Activated CD4-positive, alpha-beta memory T cell treated with anti-CD3 and anti-CD28 coated beads, Interleukin-2, amount 10 ng/mL, durations not matched to agents 7 days and 5 days (primary cell): ENCODE measurements at places on chromosomes 13 and 19.

GRCh38 chr19:40143612-40144011 lies 47.6 kb upstream of the MAP3K10 start:
- DNase-seq = peak; percentile 59

DNA sequence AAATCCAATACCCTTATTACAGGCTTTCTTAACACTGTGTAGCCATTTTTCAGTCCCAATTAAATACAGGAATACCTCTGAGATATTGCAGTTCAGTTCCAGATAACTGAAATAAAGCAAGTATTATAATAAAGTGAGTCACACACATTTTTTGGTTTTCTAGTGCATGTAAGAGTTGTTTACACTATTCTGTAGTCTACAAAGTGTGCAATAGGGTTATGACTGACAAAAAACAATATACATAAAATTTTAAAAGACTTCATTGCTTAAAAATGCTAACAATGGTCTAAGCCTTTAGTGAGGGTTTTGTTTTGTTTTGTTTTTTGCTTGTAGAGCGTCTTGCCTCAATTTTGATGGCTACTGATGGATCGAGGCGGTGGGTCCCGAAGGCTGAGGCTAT lies 434.4 kb upstream of the NBEA start:
- DNase-seq = no peak

- DNase-seq = no peak
Measured at GRCh38 chr13:92390217-92390616, 836.4 kb upstream of the GPC6 start.

DNA sequence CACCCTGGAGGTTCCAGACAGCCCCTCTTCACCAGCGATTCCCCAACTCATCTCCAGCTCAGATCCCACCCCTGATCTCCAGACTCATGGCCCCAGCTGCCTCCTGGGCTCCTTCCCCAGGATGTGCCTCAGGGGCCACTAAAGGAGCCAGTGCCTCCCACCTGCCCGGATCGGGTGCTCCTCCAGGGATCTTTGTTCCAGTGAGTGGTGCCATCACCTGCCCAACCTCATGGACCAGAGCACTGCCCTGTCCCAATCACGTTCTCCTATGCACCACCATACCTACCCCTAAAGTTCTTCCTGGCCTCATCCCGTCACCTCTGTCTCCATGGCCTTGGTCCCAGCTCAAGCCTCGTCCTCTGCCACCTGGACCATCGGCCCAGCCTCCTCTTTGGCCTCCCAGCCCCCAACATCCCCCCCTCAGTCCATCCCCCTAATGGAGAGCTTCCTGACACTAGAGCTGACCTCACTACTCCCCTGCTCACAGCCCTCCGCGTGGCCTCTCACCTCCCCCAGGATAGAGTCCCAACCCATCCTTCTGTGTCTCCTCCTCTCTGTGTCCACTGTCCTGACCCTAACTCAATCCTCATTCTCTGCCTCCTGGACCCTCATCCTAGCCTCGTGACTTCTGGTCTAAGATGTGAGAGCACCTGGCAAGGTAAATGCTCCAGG lies 8.8 kb upstream of the GARIN5A start:
- no peak for DNase-seq

GRCh38 chr13:40457929-40458719 lies 208.3 kb downstream of the FOXO1 start:
- DNase-seq = no peak

GRCh38 chr13:98571955-98572662 lies 4.8 kb downstream of the STK24 start:
- peak; percentile 42 for DNase-seq

GRCh38 chr19:1673645-1674292 lies 21.4 kb upstream of the TCF3 start:
- no peak for DNase-seq

DNA sequence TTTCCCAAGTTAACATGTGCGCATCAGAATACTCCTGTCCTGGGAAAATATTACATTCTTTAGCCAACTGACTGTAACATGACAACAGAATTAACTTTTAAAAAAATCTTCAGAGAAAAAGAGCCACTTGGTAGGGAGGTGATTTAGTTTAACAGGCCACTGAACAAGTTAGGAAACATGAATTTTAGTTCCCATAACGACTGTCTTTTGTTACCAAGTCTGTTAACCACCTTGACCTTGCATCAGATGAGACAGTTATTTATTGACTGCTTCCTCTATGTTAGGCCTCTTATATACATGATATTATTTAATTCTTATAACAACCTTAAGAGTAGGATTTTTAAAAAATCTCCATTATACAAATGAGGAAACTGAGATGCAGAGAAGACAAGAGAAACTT lies 268.6 kb downstream of the NDFIP2 start:
- no peak for DNase-seq

DNA sequence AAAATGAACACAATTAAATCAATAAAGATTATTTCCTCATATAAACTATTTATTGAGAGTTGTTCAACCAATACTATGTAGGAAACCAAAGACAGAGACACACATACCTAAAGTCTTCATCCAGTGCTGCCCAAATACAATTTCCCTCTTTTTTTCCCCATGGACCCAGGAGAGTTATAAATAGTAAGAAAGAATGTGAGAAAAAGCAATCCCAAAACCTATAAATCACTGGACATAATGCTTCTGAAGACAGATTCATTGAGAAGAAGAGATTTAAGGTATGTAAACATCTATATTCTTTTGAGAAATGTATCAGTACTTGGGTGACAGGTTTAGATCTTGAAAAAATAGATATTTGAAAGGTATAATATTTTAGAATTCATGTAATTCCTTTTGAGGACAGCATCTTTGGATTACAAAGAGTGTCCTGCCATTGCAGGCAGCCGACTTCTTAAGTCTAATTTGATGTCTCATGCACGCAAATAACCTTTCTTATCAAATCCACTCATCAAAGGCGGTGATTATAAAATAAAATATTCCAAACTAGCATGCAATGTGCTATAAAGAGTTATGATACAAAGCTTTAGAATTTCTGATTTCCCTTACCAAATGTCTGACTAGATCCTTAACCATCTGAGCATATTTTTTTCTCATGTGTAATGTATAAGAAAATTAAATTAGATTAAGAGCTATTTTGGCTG lies 739.4 kb downstream of the LIG4 start:
- DNase-seq = no peak

DNA sequence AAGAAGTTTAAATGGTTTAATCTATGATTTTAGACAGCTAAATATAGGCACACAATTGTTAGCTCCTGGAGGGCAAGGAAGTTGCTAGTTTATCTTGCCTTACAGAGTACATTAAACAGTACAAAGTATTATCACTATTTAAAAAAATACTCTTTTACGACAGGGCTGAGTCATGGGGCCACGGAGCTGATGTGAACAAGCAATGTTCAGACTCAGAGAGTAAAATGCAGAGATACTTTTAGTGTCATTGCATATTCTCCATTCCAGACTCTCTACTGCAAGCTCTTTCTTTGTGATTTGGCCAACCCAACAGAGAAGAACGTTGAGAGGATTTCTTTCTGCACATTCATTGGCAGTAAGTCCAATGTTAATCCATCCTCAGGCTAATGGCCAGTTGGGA lies 352.4 kb downstream of the SPRY2 start:
- DNase-seq = no peak

GRCh38 chr13:23321535-23322241 lies 111.8 kb downstream of the SACS start:
- DNase-seq = peak; percentile 20

GRCh38 chr19:55113570-55114039 lies 3.8 kb downstream of the PPP1R12C start:
- no peak for DNase-seq

DNA sequence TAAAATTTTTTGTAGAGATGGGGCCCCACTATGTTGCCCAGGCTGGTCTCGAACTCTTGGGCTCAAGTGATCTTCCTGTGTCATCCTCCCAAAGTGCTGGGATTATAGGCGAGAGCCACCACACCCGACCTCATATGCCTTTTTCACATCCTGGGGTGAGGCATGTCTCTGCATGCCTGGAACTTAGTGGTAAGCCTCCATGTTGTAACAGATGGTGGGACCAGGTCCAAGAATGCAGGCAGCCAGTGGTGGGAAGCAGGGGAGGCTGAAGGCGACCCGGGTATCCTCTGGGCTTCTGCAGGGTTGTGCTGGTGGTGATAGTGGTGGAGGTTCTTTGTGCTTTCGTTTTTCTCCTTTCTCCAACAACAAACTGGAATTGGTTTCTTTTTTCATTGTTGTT lies 30.1 kb upstream of the CCDC124 start:
- no peak for DNase-seq

DNA sequence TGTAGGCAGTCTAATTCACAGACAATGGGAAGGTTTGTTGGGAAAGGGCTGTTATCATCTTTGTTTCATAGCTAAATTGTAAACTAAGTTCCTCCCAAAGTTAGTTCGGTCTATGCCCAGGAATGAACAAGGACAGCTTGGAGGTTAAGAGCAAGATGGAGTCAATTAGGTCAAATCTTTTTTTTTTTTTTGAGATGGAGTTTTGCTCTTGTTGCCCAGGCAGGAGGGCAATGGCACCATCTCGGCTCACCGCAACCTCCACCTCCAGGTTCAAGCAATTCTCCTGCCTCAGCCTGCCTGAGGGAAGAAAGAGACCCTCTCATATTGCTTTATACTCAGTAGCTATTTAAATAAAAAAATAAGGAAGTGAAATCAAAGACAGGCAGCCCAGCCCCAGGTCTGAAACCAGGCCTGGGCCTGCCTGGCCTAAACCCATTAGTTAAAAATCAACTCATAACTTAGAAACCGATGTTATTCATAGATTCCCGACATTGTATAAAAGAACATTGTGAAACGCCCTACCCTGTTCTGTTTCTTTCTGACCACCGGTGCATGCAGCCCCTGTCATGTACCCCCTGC lies 297.4 kb upstream of the SGCG start:
- DNase-seq = no peak

DNA sequence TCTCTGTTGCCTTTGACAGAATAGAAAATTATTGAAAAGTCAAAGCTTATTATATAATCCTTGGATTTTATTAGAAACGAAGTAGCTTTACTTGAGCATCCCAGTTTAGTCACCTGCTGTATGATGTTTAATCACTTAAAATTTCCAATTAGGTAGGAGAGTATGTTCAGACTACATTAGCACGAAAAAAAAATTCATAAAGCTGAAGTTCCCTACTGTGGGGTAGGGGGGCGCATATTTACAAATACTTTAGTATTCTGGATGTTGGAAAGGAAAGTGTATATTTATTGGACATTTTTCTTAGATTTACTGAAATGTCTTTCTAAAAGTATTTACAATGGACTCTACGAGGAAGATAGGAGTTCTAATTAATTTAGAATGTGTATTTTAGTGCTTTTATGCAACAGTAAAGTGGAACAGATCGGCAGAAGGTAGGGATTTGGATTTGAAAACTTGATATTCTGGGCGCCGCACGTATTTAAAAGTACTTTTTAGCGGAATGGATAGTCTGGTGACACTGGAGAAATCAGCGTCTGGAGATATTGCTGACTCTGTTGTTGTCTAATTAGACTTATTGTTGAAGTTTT lies 1.9 kb downstream of the CDK8 start:
- DNase-seq = no peak

DNA sequence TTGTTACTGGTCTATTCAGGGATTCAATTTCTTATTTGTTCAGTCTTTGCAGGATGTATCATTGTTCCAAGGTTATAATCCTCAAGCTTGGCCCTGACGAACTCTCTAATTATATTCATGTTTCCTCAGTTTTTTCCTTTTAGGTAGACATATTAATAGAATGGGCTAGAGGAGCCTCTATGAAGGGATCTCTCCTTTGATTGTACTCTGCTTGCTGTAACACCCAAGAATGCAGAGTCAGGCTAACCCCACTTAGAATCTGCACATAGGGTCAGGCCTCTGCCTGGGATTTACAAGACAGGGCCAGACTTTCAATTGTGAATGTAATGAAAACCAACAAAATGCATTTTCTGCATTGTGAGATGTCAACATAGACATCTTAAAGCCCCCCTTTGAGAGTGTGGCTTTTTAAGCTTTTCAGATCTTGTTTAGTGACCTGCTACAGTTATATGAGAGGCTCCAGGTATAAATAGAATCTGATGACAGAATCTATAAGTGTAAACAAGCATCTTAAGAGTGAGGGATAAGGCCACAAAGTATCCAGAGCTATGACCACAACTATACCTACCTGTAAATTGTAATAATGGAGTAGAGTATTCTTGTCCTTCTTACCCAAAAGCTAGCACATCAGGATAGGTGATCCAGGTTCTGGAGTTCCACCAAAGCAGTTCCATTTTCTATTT lies 5.5 kb downstream of the ZNF493 start:
- DNase-seq = no peak

DNA sequence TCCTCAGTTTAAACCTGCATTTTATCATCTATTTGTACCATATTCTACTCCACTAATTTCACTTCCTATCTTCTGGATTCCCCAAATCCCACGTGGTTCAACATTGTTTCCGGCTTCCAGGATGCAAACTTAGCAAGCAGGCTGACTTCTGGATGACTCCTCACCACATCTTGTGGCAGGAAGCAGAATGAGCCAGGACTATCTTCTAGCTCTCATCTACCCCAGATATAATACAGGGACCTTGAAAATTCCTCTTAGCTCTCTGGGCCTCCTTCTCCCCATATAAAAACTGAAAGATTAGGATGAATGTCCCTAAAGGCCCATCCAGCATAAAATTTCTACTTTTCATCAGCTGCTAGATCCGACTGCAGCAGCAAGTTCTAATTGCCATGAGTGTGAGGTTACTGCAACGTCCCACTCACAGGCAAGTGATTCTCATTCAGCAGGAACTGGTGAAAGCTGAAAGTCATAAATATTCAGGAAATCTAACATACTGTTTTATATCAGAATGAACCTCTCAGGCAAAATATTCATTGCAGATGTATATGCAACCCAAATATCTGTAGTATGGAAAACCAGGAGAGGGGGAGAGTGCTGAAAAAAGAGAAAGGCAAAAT lies 93.4 kb downstream of the KCTD12 start:
- no peak for DNase-seq

- no peak for DNase-seq
Measured at GRCh38 chr19:48090281-48090802, 20.3 kb downstream of the PLA2G4C start.

GRCh38 chr13:30884543-30884942 lies 21.5 kb upstream of the MEDAG start:
- DNase-seq = no peak

DNA sequence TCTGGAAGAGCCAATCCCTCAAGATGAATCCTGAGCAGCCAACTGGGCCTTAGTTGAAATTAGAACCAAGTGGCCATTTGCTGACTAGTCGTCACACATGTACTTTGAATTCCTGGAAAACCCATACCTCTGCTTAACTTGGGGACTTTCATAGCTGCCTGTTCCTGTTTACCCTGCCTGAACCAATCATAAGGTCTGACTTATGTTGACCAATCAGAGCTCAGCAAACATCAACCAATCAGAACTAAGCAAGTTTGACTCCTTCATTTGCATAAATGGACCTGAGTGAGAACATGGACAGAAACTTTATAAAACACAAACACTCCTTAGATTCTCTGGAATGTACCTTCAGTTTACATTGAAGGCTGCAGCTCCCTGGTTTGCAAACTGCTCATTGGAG lies 50.8 kb downstream of the LATS2 start:
- DNase-seq = no peak

DNA sequence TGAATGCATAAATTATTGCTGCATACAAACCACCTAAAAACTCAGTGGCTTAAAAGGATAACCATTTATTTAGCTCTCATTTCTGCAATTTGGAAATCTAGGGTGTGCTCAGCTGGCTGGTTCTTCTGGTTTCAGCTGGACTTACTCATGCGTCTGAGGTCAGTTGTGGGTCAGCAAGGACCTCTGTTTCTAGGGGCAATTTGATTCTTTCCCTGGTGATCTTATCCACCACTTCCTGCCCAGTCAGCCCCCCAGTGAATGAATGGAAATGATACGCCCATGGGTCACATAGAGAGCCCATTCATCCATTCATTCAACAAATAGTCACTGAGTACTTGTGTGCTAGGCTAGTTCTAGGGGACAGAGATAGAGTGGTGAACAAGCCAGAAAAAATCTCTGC lies 9.9 kb downstream of the FXYD5 start:
- DNase-seq = no peak
